ELR (cell line): ENCODE measurements at places on chromosomes 5 and 9.

DNA sequence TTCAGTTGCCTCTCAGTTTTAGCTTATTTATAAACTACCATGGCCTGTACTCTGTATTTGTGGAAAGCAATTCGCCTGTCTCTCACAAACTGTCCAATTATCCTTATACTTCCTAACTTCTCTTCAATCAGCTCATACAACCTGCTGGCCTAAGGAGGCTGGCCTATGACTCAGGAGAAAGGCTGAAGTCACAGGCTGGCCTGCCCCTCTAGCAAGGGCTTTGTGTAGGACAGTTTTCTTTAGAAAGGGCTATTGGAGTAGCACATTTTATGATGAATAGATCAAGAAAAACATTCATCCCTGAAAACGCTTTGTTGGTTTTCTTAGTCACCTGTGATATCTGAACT, 988.7 kb upstream of the ARRDC3 start:
- DNase-seq = peak; percentile 25

DNA sequence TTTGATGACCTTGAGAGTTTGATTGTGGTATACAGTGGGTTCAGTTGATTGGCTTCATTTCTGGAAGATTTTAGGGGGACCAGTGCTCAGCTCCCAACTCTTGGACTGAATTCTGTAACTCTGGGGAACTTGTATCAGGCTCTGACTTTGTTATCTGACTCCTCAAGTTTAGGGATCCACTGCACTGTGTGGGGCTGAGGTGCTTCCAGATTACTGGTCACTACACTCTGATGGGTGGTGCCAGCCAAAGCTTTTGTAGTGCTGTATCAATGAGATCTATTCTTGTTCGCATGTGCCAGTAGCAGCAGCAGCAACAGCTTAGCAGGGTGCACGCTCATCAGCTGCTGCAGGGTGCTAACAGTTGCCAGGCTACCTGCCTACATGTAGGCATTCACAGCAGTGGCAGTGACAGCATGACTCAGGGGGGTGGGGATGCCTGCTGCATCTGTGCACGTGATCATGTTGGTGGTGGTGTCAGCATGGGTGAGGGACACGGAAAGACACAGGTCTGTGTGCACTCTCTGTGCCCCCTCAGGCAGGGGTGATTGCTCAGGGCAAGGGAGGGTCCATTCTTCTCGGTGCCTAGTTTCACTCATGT, 438.8 kb upstream of the SEMA6A start:
- DNase-seq = no peak

- no peak for DNase-seq
These were observed 19.8 kb downstream of the DYNC2I2 start for GRCh38 chr9:128636556-128637530.

GRCh38 chr5:76406014-76406413, 2.9 kb downstream of the IQGAP2 start:
- DNase-seq = no peak

- no peak for DNase-seq
These were observed 31.5 kb downstream of the VAV2 start for GRCh38 chr9:133960568-133961129.

- DNase-seq = no peak
These were observed 61.4 kb upstream of the VLDLR start for GRCh38 chr9:2560180-2560579.

DNA sequence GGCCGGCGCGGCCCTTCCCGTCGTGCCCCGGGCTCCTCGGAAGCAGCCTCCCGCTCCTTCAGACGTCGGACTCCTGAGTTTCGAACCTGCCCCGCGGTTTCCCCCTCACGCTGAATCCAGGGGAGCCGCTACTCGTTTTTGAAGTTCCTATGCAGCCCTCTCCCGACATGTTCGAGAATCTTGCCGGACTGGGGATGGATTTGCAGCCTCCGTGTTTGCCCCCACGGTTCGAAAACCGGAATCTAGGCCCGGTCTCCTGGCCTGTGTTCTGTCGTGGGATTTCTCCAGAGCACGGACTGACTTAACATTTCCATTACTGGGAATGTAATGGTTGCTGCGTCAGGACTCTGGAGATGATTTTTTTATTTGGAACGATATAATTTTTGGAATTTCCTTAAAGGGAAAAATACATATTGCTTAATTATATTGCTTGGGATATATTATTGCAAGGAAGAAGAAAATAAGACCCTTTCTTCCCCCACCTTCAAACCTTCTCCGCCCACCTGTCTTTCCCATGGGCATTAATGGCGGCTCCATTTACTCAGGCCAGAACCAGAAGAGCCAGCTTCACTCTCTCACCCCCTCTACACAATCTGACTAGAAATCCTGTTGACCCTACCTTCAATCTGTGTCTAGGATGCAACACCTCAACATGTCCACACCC, 8.5 kb upstream of the MGAT1 start:
- DNase-seq = peak; percentile 58

- no peak for DNase-seq
These were observed 149.6 kb downstream of the DROSHA start for GRCh38 chr5:31382051-31382878.

- DNase-seq = no peak
These were observed 1983.2 kb downstream of the EFNA5 start for GRCh38 chr5:105687493-105687892.

DNA sequence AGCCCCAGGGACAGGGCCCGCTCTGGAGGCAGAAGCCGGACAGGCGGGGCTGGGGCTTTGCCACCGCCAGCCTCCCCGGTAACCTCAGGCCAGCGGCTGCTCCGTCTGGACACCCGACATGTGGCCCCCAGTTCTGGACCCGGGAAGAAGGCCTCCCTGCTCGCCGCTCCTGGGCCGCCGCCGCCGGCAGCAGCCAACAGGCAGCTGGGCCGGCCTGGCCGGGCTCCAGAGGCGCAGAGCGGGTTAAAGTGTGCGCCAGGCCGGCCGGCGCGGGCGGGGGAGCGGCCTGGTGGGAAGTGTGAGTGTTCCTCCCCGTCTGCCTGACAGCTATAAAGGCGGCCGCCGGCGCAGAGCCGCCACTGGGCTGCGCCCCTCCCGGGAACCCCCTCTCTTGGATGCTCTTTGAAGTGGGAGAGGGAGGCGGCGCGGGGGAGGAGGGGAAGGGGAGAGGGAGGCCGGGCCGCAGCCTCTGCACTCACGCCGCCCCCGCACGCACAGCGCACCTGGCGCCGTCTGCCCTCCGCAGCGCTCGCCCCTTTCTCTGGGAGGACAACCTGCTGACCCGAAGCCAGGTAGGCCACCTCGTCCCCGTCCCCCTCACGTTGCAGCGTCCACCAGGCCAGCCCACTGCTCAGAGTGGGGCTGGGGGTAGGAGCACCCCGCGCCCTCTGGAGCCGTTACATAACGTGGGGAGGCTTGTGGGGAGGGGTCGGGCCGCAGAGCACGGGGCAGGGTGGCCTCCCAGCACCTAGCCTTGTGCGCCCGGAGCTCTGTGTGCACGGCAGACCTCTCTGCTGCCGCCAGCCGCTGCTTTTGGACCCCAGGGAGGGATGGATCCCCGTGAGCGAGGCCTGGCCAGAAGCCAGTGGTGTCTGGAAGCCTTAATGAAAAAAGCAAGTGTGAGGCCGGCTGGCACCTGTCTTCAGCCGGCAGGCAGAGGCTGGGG, at the start of gene ADAMTSL2:
Gene ADAMTSL2 (plus strand): TSS at position 359 of the 946 bp plus-strand sequence. CDS start 2,009 bp downstream, outside the sequence.
- peak; percentile 39 for DNase-seq

DNA sequence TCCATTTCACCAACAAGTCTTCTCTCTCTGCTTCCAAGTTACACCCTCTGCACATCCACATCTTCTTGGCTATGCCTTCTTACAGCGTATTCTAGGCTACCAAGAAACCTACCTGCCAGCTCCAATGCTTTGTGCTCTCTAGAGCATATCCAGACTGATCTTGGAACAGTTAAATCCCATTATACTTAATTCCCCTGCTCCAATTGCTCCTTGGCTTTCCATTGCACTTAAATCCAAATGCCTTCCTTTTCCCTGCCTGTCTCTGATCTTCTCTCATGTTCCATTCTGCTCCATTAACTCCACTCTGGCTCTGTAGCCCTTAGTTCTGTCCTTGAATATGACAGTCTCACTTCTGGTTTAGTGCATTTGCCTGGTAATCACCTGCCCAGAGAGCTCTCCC, 322.4 kb downstream of the LRRC70 start:
- no peak for DNase-seq

DNA sequence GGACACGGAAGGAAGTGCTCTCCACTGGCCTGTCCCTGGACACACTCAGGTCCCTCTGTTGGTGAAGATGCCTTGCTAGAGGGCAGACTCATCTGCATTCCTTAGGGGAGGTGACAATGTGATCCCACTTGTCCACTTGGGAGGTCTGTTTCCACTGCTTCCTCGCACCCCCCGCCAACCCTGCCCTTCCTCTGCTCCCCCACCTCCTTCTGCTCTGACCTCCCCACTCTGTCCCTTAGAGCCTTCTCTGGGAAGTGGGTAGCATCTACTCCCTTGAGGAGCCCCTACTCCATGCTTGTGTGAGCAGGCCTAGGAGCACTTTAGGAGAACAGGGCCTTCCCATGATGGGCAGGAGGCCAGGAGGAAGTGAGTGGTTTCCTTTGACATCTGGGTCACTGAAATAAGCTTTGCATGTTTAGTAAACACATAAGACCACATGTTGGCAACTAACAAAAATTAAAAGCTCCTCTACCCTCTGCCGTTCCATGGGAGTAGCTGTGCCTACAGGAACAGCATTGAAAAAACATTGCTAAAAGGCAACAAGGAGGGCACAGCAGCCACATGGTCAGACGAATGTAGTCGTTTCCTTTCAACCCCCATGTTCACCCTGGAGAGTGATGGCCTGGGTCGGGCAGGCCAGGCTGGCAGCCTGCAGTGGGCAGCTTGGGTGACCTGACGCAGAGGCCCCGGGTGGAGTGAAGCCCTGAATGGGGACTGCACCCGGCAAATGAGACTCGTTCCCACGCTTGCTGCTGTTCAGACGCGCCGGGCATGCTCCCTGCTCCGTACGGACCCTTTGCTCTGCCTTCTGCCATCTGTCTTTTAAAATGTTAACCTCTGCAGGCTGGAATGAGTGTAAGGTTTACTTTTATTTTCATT, 634.0 kb downstream of the IRX1 start:
- DNase-seq = no peak

- peak; percentile 21 for DNase-seq
These were observed 17.6 kb downstream of the RGMB start for GRCh38 chr5:98791001-98791519.

DNA sequence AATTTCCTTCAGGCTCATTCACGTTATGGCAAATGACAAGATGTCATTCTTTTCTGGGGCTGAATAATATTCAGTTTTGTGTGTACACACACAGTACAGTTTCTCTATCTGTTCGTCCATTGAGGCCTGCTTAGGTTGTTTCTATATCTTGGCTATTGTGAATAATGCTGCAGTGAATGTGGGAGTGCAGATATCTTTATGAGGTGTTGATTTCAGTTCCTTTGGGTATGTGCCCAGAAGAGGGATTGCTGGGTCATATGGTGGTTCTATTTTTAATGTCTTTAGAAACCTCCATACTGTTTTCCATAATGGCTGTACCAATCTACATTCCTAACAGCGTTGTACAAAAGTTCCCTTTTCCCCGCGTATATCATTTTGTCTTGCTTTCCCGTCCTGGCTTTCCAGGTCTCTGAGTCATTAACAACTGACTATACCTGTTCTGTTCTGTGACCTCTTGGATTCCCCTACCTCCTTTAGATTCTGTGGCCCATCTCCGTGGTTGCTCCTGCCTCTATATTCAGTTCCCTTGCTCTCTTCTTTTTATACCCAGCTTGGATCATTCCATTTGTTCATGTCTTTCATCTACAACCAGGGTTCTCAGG, 6.8 kb downstream of the SNX30 start:
- DNase-seq = no peak

DNA sequence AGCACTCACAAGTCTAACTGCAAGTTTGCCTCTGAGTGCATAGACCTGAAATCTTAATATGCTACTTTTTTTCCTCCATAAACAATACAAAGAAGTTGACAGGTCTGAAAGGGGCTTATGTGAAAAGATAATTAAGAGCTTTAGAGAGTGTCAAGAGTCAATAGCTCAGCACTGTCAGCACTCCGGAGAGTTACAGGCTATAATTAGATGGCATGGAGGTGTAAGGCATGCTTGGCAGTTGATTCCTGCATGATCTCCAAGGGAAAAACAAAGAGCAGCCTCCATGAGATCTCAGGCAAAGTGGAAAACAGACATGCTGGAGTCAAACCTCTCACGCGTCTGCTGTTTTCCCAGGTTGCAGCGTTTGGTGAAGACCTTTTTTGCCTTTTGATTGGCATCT, 468.7 kb downstream of the TLE4 start:
- no peak for DNase-seq

DNA sequence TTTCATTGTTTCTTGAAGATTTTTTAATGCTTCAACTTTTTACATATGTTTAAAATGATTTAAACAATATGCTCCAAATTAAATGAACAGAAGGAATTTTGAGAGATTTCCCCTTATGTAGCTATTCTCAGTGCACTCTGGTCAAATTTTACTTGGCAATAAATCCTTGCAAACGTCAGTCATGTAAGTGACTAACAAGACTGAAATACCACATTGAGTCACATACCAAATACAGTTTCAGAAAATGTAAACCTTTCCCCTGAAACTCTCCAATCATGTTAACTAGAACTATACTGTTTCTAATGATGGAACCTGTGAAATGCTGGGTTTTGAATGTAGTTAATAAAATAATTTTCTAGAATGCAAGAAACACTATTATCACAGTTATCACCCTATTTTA, 29.6 kb downstream of the SAR1B start:
- peak; percentile 59 for DNase-seq

DNA sequence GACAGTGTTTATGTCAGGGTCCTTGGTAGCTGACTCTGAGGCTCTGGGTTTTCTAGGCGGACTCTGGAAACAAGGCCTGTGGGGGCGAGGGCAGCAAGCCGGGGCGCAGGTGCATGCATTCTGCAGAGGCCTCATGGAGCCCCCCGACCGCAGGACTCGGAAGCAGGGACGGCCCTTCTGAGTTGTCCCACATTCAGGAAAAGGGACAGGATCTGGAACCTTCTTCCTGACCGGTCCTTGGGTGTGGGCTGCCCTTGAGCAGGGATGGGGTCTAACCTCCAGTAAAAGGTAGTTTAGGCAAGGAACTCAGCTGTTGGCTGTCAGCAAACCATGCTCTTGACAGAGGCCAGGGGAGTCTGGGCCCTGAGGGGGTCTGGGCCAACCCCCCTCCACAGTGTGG, 7.4 kb upstream of the COL5A1 start:
- DNase-seq = no peak

DNA sequence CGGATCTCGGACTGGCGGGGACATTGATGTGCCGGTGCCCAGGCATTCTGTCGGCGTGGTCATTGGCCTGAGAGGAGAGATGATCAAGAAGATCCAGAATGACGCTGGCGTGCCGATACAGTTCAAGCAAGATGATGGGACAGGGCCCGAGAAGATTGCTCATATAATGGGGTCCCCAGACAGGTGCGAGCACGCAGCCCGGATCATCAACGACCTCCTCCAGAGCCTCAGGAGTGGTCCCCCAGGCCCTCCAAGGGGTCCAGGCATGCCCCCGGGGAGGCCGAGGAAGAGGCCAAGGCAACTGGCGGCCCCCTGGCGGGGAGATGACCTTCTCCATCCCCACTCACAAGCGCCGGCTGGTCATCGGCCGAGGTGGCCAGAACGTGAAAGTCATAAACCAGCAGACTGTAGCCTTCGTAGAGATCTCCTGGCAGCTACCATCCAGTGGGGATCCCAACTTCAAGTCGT, 106.5 kb upstream of the MTAP start:
- no peak for DNase-seq
